GM18507 (cell line): ENCODE measurements at places on chromosomes 2 and 18.

GRCh38 chr18:76980663-76981395 lies 151.8 kb downstream of the MBP start:
- DNase-seq, result no peak

GRCh38 chr18:45139478-45139877 lies 458.8 kb downstream of the SETBP1 start:
- no peak for DNase-seq

- no peak for DNase-seq
Measured at GRCh38 chr2:27082773-27083409, 3.7 kb upstream of the KHK start.

DNA sequence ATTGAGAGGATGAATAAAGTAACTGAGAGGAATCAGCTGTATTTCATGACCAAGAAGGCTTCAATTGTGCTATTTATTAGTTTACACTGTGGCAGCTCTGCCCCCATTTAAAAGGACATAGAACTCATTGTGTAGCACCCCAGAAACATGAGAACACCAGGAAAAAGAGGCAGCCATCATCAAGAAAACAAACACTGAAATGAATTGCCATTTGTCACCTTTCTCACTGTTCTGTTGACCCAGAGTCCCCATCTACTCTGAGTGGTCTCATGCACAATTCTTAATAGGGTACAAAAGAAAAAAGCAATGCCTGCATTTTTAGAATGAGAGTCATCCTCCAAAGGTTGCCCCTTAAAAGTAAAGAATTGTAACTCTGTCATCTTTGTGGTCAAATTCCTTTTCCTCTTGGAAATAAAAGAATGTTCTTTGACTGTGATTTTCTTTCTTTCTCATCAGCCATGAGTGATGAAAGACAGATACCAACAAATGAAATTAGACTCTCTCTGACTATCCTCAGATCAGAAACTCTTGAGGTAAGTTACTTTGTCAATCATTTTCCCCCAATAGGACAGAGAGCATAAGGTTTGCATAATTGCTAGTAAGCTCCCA lies 1941.9 kb upstream of the PIK3C3 start:
- DNase-seq, result no peak

GRCh38 chr2:21486445-21486844 lies 362.7 kb downstream of the TDRD15 start:
- DNase-seq, result no peak

GRCh38 chr2:113888641-113889470 lies 1.0 kb upstream of the ACTR3 start:
- no peak for DNase-seq

- no peak for DNase-seq
Measured at GRCh38 chr18:36850527-36851201, 21.7 kb downstream of the KIAA1328 start.

DNA sequence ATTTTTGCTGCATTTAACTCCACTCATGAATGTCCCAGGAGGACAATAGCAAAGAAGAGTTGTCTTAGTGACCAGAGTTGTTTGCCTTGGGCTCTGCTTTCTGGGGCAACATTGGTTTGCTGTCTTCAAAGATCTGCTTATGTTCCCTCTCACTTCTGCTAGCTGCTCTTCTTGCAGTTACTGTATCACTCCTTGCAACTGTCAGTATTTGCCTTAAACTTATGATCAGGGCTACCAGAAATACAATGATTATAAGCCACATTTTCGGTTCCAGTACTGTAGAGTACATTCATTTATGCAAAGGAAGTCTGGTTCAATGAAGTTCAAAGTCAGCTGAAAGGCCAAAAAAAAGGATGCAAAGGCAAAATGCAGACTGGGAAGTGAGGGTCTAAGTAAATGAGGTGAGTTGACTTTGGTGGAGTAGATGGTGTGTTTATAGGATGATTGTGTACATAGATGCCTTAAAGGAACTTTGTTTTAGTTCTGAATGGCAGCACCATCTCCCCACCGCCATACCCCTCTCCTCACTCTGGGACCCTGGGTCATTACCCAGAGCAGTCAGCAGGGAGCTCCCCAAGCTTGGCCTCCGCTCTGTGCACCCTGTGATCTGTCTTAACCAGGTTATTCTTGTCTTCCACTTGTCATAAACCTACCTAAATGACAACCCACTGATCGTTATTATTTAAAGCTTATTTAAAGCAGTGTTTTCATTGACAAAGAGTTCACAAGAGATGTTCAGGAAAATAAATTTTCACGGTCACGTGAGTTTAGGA lies 236.0 kb downstream of the DOK6 start:
- DNase-seq, result no peak

DNA sequence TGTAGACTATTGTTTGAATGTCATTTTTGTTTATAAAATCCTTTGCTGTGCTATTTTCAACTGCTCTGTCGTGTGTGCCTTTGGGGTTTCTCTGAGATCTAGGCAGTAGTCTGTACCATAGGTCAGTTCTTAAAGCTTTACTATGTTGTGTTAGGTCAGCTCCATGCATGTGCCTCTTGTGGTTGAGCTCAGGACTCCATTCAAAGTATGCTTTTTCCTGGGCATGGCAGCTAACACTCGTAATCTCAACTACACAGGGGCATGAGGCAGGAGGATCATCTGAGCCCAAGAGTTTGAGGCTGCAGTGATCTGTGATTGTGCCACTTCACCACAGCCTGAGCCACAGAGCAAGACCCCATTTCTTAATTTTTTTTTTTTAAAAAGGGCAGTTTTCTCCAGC lies 174.4 kb upstream of the SPHKAP start:
- no peak for DNase-seq

DNA sequence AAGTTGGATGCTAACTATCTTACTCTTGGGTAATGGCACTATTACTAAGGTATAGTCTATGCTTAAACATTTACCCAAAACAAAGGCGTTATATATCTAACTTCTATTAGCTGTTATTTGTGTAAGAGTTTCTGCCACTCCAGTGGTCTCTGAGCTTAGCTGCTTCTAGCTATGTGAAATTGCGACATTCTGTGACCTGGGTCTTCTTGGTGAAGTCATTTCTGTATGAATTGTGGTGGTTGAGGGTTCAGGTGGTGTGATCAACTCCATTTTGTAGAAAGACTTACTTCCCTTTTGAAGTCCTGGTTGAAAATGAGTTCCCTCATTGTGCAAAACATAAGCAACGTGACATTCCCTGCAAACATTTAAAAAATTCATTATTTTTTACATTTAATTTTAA lies 221.6 kb downstream of the PIK3C3 start:
- no peak for DNase-seq

DNA sequence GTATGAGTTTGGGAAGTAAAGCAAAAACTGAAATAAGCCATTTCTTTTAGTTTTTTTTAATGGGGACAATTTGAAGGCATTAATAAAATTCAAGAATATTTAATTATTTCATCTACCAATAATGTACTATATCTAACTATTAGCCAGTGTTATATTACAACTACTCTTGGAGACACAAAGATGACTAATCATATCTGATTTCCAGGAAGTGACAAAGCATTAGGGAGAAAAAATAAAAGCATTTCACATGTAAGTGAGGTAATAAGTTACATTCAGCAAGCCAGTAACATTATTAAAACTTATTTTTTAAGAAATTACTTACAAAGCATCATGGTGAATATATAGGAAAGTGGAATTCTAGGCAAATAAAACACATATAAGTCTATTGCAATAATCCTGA lies 781.3 kb upstream of the NRXN1 start:
- no peak for DNase-seq

DNA sequence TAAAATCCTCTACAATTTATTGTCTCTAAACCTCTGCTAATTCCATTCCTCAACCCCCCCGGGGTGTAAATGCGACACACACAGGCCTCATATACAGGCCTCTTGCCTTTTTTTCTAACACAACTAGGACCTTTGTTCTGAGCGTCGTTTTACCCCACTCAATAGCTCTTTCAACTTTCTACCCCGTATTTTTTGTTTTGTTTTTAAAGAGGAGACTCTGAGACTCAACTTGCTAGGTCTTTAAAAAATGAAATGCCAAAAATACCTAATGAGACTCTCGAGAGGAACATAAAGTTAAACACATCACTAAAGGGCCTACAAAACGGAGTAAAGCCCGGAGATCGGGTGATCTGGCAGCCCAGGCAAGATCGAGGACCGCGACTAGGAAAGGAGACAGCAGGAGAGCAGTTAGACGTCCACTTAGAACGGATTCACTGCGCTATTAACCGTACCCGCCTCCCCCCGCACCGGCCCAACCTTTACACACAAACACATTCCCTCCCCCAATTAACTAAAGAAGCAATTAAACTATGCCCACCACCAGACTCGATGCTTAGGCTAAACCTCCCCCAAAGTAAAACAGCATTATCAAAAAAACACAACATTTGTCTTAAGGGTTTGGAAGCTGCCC lies 1.7 kb downstream of the TRIP12 start:
- no peak for DNase-seq

DNA sequence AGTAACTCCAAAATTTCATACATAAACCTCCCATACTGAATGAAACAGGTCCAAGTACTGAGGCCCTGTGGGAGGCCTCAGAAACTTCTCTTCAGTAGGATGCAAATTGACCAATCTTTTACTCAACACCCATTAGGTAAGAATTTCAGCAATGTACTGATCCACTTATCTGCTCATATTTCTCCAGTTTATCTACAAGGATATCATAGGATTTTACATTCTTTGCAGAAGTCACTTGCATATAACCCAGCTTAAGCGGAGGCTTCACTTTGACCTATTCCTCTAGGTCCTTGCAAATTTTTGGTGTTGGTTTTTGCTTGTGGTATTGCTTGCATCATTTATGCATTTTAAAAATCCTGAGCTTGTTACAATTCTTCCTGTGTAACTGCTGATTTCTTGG lies 28.8 kb upstream of the SLC3A1 start:
- DNase-seq, result no peak

DNA sequence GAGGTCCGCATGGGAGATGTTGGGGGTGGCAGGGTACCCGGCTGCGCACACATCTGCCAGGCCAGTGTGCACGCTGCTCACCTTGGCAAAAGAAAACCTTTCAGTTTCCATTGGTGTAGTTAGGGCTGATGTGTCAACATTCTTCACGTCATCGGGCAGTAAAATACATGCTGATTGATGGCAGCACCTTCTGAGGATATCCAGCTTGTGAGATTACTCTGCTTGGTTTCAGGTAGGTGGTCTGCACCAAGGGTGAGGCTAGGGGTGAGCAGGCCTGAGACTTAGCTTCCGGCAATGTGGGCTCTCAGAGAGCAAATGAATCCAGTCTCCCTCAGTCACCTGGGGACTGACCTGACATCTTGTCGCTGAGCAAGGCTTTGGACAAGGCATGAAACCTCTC lies 19.3 kb upstream of the ACKR3 start:
- DNase-seq, result no peak

DNA sequence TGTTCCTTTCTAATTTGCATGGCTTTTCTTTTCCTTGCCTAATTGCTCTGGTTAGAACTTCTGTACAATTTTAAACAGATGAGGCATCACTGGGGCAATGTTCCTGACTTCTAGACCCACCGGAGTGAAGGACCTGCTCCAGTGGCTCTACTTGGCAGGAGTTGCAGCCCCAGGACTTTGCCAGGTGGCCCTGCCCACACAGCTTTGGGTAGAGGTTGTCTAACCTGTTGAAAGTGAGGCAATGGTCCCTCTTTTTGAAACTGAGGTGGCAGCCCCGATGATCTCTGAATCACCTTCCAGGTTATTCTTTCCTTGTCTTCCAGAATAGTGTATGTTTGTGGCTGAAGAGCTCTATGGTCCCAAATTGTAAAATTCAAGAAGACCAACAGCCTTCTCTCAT lies 29.9 kb upstream of the ZNF512 start:
- DNase-seq, result no peak

DNA sequence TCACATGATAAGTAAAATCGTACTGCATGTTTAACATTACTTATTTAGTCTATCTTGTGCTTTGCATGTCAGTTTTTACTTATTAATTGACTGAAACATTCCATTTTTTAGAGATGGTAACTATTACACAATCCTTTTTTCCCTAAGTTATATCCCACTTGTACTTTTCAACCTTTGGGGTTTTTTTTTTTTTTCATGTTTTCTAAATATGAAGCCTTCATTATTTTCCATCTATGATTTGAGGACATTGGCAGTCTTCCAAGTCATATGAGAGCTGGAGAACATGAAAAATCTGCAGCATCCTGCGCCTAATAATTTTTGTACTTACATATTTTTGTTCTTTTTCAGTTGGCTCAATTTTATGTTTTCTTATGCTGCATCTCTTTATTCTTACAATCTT lies 113.9 kb downstream of the MYO1B start:
- no peak for DNase-seq

GRCh38 chr2:232884001-232884421 lies 13.9 kb downstream of the SNORC start:
- DNase-seq, result no peak

GRCh38 chr18:58314284-58314683 lies 270.3 kb downstream of the NEDD4L start:
- DNase-seq, result no peak

- no peak for DNase-seq
Measured at GRCh38 chr18:74276609-74277008, 15.2 kb downstream of the CYB5A start.

DNA sequence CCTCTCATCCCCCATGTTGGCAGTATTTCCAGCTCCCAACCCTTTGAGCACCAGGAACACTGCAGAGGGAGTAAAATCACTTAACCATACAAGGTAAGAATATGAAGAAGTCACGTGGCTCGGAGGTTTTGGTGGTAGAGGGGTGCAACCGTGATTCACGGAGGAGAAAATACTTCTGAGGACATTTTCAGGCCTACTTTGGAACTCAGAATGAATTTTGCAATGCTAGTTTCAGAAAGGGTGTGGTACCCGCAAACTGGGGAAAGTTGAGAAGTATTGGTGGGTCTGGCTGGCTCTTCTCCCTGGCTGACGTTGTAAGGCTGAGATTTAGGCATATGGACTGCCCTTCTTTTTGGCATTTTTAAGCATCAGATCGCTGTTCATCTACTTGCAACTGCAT lies 442 bp downstream of the SERPINB5 start:
- DNase-seq, result no peak

GRCh38 chr18:72640557-72640956 lies 96.4 kb upstream of the CBLN2 start:
- DNase-seq, result no peak
